ENCODE measurements at places on chromosomes 1 and 21.

- DNase-seq, result no peak
Observed at GRCh38 chr21:34559089-34559631, 47.1 kb upstream of the KCNE1 start.

DNA sequence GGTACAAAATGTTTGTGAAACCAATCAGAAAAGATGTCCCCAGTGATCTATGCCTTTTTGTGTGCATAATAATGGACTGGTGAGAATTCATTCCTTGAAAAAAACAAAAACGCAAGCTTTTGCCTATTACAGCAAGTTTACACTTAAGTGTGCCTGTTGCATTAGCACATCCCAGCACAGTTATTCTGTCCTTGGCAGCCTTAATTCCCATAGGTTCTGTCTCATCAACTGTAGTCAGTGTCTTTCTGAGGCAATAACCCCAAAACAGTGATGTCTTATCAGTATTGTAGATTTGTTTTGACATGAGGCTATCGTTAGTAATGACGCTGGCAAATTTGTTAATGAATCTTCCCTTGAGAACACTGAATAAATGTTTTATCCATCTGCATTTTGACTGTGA lies 109.9 kb upstream of the KCTD3 start:
- no peak for DNase-seq

- DNase-seq, result no peak
Observed at GRCh38 chr1:186059752-186060151, 315.3 kb downstream of the TPR start.

- DNase-seq, result no peak
Observed at GRCh38 chr1:152878042-152878441, at the start of gene SMCP. TSS of gene SMCP (plus strand) at chr1:152878322. CDS start at chr1:152884423, 6,101 bp downstream.

DNA sequence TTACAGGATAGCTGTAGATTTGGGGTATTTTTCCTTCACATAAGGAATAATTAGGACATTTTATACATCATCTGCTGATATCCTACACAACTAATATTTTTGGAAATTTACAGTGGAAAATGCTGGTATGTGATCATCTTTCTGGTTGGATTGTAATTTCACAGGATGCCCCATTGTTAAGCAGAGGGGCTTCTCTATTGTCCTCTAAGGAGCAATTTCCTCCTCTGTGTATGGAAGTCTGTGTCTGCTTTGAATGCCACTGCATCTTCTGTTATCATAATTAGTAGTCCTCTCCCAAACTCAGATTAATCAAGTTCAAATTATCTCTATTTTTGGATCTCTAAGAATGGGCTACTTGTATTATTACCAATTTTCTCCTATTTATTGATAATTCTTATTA lies 988.1 kb upstream of the B3GALT2 start:
- DNase-seq, result no peak

DNA sequence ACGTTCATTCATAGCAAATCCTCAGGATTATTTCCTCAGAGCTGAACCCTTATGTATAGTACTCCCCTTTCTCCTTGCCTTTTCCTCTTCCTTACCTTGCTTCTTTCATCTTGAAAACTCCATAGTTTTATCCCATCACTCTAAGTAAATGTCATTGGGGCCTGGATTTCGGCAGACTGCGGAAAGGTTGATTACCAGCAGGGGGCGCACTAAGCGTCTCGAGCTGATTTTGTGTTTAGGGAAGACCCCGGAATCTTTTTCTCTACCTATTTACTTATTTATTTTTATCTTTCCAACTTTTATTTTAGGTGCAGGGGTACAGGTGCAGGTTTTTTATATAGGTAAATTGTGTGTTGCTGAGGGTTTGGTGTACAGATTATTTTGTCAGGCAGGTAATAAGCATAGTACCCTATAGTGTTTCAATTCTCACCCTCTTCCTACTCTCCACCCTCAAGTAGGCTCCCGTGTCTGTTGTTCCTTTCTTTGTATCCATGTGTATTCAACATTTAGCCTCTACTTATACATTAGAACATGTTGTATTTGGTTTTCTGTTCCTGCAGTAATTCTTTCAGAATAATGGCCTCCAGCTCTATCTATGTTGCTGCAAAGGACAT lies 11.4 kb upstream of the MTARC1 start:
- no peak for DNase-seq

DNA sequence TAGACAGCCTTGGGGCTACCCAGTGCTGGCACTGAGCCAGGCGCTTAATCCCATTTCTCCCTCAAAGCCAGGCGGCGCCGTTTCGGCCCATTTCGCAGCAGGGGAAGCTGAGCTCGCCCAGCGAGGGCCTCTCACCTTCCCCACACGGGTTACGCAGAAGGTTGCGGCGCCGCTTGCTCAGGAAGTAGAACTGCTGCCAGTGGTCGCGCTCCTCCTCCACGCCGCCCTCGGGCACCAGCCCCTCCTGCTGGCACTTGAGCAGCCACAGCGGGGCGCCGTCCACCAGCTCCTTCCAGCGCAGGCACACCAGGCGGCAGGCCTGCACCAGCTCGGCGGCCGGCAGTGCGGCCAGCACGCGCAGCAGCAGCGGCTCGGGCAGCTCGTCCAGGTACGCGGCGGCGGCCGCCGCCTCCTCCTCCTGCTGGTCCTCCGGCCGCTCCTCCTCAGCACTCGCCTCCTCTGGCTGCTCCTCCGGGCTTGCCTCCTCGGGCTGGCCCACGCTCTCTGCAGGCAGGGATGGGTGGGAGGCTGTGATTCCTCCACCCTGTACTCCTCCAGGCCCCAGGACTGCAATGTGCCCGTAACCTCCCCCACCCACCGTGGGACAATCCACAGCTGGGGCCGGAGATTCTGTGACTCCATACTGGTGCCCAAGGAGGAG lies 3.8 kb downstream of the FBXO2 start:
- DNase-seq, result no peak

GRCh38 chr1:171090604-171091003 lies at the start of gene FMO3:
TSS of gene FMO3 (plus strand) at chr1:171090905. CDS start at chr1:171092659, 1,754 bp downstream.
- DNase-seq, result no peak

GRCh38 chr1:226603858-226604559 lies 55.4 kb downstream of the STUM start:
- no peak for DNase-seq

- no peak for DNase-seq
Observed at GRCh38 chr1:154460695-154461260, 41.2 kb upstream of the TDRD10 start.

GRCh38 chr1:86971778-86972177 lies 57.3 kb downstream of the HS2ST1 start:
- DNase-seq, result no peak

DNA sequence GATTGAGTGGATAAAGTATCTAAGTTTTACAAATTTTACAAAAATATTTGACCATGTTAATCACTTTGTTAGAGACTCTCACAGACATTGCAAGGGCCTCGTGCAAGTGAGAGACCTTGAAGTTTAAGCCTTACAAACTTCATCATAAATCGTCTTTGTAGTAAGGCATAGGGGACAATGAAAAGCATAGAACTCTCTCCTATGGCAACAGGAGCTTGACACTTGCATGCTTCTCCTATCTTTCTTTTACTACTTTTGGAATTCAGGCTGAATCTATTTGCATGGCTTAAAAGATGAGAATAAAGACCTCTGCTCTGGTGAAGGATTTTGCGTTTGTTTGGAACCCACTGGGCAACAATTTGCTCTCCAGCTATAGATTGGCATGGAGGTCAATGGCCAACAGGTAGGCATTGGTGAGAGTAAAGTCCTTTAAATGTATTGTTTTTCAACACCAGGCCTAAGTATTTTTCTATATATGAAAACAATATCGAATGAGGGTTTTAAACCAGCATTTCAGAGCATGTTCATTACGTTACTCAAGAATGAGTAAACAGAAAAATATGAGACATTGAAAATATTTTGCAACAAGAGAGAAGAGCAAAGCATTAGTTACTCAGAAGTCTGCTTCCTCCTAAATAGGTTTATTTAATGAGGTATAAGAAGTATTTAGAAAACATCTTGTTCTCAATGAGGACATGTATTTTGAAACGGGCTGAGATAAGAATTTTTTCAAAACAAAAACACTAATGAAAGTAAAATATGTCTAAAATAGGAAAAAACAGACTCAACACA lies 192.2 kb downstream of the TGFB2 start:
- no peak for DNase-seq

DNA sequence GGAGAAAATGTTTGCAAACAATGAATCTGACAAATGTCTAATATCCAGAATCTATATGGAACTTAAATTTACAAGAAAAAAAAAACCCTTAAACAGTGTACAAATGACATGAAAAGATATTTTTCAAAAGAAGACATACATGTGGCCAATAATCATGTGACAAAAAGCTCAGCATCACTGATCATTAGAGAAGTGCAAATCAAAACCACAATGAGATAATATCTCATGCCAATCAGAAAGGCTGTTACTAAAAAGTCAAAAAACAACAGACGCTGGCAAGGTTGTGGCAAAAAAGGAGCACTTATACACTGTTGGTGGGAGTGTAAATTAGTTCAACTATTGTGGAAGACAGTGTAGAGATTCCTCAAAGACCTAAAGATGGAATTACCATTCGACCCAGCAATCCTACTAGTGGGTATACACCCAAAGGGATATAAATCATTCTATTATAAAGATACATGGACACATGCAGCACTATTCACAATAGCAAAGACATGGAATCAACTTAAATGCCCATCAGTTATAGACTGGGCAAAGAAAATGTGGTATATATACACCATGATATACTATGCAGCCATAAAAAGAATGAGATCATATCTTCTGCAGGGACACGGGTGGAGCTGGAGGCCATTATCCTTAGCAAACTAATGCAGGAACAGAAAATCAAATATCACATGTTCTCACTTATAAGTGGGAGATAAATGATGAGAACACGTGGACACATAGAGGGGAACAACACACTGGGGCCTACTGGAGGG lies 123.2 kb downstream of the PTPRC start:
- no peak for DNase-seq

DNA sequence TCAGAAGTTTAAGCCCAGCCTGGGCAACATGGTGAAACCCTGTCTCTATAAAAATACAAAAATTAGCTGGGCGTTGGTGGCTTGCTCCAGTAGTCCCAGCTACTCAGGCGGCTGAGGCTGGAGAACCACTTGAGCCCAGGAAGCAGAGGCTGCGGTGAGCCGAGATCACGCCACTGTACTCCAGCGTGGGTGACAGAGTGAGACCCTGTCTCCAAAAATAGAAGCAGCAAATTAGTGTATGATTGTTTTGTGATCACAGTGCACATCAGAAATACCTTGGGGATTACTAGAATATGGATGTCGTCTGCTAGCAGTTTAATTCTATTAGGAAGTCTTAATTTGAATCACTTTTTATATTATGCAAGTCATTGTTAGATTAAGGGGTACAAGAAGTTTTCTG lies 59.0 kb downstream of the ZBTB17 start:
- no peak for DNase-seq

DNA sequence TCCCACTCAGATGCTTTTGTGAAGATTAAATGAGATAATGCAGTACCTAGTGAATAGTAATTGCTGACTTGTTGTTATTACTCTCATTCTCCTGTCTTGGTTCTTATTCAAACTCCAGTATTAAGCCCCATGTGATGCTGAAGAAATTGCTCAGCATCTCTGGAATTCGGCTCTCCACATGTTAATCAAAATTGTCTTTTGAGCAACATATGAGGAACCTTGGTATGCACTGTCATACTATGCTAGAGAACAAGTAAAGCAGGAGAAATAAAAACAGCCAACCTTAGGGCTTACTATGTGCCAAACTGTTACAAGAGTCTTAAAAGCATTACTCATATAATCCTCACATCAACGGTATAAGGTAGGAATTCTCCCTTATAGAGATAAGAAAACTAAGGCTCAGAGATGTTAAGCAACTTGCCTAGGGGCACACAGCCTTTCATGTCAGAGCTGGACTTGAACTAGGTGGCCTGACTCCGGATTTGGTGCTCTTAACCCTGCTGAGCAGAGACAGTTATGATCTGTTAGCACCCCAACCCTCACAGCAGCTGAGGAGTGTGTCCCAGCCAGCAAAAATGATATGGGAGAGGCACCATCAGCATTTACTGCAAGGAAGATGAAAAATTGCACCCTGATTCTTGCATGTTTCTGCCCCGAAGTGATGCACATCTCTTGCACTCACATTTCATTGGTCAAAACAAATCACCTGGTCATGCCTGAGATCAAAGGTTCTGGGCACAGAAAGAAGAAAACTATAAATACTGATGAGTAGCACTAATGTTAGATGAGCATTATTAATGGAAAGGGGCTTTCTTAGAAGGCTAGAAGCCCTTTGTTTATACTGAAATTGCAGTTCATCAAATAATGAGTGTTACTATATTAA lies 102.3 kb downstream of the OMA1 start:
- DNase-seq, result no peak

Measured in vagina (tissue), 2 donors.